ENCODE measurements at places on chromosomes 4 and X.

GRCh38 chr4:1305261-1305711 is 15.6 kb downstream of the MAEA start:
- DNase-seq, result no peak

DNA sequence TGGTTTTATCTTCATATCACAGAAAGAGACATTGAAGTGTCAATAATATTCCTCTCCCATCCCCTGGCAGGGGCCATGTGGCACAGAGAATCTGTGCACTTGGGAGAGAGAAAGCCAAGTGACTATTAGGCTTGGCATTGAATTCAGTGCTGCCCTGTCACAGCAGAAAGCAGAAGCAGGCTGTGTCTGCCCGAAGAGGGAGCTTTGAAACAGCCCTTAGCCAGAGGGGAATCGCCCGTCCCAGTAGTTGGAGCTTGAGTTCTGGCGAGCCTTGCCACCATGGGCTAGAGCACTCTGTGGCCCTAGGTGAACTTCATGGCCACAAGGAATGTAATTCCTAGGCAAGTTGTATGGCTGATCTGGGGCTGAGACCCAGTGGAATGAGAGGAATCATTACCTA is 282.5 kb upstream of the PCDH10 start:
- no peak for DNase-seq

DNA sequence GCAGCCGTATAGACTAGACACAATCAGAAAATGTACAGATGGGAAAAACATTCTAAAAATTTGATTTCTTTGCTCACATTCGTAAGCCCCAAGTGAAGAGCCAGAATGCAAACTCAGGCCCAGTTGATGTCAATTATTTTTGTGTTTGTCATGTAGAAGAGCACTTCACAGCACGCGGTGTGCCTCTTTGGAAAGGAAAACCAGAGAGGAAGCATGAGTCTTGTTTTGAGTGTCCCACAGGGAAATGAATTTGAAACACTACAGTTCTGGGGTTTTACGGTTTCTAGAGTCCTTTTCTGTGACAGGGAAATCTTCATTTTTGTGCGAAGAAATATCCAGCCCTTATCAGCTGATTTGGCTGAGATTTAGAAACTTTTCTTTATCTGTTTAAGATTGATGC is 554.6 kb upstream of the BOD1L1 start:
- DNase-seq, result no peak

DNA sequence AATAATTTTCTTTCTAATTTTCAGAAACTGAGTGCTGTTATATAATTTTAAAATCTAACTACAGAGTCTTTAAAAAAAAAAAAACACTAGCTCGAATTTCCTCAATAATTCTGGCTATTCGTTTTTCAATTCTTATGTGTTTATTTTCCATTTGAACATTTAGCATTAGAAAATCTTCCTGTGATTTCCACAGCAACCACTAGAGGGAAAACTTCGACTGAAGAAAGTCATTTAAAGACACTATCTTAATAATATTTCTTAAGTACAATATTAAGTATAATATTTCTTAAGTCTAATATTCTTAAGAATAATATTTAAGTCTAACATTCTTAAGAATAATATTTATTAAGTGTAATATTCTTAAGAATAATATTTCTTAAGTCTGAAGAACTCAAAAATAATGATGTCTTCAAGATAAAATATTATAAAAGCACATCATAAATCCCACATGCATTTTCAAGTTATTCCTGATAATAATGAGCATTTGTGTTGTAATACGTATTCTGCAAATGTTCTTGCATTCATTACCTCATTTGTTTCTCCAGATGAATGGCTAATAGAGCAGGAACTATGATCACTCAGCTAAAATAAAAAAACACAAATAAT is 118.4 kb upstream of the WDR17 start:
- DNase-seq, result no peak

GRCh38 chrX:574251-574650 is 56.3 kb upstream of the SHOX start:
- DNase-seq, result no peak

DNA sequence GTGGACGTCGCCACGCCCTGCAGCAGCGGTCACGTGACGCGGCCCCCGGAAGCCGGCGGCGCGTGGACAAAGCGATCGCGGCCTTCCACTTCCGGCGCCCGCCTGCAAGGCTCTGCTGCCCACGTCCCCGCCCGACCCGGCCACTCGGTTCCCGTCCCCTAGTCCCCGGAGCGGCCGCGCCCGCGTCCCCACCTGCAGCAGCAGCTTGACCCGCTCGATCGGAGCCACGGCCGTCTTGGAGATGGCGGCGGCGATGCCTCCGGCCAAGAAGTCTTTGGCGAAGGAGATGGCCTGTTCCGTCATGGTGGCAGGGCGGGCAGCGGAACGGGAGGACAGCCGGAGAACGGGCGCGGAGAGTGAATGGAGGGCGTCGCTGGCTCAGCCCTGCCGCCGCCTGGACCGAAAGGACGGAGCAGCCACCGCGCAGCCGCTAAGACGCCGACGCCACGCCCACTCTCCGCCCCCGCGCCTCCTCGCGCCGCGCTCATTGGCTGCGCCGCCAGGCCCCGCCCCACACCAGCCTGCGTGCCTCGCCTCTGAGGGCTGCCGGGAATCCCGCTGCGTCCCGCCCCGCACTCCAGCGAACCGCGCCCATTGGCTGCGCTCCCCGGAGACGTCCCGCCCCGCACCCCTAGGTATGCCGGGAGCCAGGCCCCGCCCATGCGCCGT is at the start of gene SLC25A6:
Gene SLC25A6 (minus strand): TSS at position 407 of the 669 bp plus-strand sequence. CDS start 104 bp downstream, at position 303.
- DNase-seq, result peak; percentile 98

DNA sequence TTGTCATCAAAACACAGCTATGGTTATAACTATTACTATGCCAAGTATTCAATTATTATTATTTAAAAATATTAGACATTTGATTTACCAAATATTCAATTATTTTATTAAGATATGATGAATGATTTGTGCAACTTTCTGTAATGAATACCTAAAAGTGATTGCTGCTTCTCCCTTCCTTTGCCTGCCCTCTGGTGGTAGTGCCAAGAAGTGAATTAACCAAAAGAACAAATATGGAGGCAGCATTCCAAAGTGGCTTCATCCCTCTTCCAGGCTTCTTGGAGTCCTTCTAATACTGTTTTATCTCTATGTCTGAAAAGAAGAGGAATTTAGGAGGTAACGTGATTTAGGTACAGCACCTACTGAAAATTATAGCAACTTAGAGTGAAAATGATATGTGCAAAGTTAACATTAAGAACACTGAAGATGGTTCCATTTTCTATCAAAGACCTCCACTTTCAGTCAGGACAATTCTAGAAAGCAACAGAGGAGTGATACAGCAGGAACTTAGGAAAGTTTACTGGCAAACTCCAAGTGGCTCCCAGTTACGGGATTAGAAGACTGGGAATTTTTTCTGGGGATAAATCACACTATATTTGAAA is 43.0 kb downstream of the ENPEP start:
- DNase-seq, result no peak

- no peak for DNase-seq
Measured at GRCh38 chr4:189088780-189089179, 851.9 kb upstream of the FRG1 start.

DNA sequence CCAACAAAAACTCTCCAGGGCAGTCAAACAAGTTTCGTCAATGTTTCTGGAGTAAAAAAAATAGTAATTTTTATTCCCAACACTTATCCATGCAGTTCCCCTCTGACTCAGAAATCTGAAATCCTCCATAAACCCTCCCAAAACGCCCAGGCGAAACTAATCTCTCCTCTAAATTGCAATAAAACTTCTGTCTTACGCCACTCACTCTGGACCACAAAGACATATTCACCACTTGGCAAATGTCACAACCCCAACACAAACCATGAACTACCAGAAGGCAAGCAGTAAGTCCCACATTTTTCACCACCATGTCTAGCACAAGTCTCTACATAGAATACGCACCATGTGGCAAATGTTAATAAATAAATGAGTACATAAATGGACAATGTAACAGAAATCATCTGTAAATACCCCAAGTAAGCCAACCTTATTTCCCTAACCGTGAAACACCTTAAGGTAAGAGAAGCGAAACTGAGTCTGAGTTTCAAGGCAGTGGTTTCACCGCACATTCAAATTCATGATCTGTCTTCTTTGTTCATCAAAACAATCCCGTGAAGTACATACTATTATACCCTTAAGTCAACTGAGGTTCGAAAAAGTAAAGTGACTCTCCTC is 1.6 kb downstream of the PAPSS1 start:
- DNase-seq, result no peak

DNA sequence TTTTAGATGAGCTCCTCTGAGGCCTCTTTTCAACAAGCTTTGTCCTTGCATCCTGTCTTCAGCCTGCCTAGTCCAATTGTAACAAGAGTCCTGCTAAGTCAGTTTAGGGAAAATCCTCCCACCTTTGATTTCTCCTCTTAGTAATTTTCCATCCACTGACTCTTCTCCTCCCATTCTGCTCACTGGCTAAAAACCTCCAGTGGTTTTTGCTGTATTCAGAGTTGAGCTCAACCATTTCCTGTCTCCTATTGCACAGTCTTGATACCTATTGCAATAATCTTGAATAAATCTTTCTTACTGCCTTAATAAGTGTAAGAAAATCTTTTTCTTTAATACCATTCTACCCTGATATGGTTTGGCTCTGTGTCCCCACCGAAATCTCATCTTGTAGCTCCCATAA is 117.8 kb upstream of the ENPP6 start:
- no peak for DNase-seq

DNA sequence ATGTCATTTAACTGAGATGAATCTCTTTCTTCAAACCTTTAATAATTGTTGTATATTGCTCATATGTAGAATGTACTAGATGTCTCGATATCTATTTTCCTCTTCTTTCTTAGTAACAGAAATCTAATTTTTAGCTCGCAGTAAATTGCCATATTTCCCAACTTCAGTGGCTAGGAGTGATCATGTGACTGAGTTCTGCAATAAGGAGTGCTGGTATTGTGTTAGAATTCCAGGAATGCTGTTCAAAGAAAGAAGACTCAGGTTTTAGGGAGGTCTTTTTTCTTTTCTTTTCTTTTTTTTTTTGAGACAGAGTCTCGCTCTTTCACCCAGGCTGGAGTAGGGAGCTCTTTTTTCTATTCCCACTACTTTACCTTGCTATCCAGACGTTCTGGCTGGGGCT is 81.7 kb downstream of the SLC10A7 start:
- no peak for DNase-seq

- DNase-seq, result no peak
Measured at GRCh38 chrX:72713130-72713529, 976 bp downstream of the PHKA1 start.
